ENCODE measurements at places on chromosomes 7 and 10.

DNA sequence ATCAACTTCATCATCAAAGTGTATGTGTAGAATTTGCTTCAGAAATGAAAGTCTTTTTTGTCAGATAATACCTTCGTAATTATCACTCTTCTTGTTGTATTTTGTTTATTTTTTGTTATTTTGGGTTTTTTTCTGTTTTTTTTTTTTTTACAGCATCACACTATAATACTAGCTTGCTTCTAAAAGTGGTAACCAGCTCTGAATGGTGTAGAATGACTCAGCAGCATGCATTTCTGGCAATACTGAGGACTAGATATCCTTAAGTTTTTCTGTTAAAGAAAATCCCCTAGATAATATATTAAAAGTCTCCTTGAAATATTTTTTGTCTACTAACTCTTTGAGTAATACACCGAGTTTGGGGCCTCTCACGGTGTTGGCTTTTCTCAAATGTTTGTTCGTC, 109.1 kb downstream of the LMBR1 start:
- DNase-seq, result no peak

GRCh38 chr10:15316145-15316544, 54.9 kb downstream of the FAM171A1 start:
- DNase-seq, result no peak

DNA sequence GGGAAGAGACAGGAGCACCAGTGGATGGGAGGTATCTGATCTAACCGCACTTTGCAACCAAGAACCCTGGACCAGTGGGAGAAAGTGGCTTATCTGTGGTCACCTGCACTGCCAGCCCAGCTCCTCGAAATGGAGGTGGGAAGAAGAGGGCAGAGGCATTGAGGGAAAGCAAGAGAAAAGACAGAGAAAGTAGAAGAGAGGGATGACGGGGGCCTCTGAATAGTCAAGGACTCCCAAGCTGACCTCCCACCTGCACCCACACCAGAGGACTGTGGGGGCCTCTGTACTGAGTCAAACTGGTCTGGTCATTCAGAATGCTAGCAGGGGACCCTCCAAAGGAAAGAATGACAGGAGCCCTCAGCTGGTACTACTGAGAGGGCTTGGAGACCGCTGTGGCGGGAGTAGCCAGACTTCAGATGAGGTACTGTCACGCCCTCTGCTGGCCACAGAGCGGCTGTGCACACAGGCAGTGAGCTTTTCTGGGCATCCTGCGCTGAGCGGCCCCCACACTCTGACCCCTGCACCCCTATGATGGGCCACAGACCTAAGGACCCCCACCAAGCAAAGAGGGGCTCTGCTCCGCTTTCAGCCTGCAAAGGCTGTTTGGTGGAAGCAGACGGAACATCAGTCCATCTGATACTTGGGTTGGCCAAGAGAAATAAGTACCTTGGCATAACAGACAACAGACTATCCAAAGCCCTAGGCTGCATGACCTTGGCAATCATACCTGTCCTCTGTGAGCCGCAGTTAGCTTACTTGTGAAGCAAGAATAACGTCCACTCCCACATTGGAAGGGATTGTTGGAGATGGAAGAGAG, 112.9 kb downstream of the COL13A1 start:
- peak; percentile 7 for DNase-seq

- DNase-seq, result no peak
These were observed 30.7 kb upstream of the SDK1 start for GRCh38 chr7:3270362-3270761.

DNA sequence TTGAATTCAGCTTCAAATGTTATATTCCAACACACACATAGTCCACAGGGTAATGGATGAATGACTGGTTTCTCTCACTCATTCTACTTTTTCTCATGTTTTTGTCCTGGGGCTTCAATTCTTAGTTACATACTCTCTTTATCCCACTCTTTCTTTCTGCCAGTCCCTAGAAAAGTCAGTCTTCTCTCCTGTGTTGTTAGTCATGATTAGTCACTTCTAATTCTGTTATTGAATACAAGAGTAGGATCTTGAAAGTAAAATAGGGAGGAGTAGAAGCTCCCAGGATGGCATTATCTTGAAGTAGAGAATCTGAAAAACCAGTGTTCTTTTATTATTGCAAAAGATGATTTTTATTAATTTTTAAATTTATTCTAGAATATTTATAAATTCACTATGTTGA, 45.5 kb upstream of the CALCR start:
- DNase-seq, result no peak

GRCh38 chr10:84825330-84825729, 496.9 kb downstream of the CCSER2 start:
- no peak for DNase-seq

DNA sequence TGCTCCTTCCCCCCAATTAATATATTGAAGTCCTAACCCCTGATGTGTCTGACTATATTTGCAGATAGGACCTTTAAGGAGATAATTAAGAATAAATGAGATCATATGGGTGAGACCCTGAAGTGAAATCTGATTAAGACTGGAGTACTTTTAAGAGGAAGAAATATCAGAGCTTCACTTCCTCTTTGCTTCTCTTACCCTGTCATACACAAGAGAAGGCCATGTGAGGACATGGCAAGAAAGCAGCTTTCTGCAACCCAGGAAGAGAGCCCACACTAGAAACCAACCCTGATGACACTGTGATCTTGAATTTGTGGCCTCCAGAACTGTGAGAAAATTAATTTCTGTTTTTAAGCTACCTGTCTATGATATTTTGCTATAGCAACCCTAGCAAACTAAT, 44.2 kb downstream of the JMJD1C start:
- no peak for DNase-seq

GRCh38 chr10:59623133-59624121, 86.2 kb downstream of the SLC16A9 start:
- no peak for DNase-seq

DNA sequence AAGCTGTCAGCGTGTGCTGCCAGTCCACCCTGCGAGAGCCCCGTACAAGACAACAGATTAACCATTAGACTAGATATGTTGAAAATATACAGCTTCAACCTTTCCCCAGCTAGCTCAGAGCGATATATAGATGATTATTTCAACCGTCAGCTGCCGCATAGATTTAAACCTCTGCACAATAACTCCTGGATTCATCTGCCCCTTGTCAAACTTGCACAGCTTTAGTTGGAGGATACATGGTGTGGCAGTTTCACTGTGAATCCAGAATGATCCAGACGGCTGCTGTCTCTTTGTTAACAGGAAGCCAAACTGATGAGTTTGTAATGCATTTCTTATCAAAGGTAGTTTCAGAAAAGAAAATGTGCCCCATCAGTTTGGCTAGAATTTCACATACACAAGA, 659.7 kb downstream of the KCNMA1 start:
- no peak for DNase-seq

GRCh38 chr10:117754770-117755658, 212.5 kb downstream of the EMX2 start:
- no peak for DNase-seq

GRCh38 chr10:127036987-127037386, 131.8 kb downstream of the DOCK1 start:
- no peak for DNase-seq

DNA sequence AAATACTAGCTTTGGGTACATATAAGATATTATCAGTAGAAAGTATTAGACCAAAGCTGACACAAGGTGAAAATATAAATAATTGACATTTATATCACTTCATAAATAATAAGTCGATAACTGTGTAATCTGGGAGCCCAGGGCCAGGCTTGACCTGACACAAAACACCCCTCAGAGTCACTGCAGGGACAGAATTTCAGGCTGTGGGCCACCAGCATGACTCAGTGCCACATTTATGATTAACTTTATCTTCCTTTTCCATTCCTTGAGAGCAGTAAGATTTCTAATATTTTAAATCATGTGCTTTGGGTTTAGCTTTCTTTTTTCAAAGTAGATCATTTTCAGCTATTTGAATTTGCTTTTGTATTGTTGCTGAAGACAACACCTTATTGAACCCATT, 102.9 kb upstream of the NFE2L3 start:
- no peak for DNase-seq

DNA sequence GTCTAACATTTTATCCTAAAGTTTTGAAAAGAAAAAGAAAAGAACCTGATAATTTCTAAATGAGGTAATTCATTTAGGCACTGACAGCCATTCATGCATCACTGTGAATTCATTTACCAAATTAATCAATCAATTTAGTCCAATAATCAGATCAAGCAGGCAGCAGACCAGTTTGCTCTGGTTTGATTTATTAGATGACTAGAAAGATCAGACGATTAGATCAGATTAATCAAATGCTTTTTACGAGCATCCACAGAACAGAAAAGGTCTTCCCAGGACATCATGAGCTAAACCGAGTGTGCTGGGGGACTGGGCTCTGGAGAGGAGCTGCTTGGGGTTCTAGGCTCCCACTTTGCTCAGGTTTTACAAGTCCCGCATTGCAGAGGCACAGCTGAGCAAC, 226.5 kb upstream of the MYO3A start:
- no peak for DNase-seq

GRCh38 chr7:43124388-43124787, 11.9 kb downstream of the HECW1 start:
- no peak for DNase-seq

DNA sequence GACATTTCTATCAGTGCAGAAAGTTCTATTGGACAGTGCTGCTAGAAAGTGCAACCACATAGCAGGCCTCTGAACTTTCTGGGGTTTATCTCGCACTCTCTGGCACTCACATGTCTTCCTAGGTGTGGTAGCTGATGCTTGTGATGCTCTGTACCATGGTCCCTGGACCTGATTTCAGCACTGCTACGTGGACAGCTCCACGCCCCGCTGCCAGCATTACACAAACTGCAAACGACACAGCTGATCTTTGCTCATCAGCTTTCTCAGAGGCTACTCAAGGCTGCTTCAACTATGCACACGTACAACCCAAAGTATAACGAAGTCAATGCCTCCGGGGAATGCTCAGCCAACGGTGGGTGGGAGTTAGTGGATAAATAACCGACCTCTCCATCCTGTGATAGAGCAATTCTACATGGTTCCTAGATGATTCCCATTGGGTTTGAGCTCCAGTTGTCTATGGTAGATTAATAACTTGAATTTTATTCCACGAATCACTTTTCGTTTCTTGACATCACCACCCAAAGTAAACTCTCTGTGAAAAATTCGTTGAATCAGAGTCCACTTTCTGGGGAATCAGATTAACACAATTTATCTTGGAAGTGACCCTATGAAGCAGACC, 302.5 kb downstream of the ACTR3B start:
- DNase-seq, result no peak

DNA sequence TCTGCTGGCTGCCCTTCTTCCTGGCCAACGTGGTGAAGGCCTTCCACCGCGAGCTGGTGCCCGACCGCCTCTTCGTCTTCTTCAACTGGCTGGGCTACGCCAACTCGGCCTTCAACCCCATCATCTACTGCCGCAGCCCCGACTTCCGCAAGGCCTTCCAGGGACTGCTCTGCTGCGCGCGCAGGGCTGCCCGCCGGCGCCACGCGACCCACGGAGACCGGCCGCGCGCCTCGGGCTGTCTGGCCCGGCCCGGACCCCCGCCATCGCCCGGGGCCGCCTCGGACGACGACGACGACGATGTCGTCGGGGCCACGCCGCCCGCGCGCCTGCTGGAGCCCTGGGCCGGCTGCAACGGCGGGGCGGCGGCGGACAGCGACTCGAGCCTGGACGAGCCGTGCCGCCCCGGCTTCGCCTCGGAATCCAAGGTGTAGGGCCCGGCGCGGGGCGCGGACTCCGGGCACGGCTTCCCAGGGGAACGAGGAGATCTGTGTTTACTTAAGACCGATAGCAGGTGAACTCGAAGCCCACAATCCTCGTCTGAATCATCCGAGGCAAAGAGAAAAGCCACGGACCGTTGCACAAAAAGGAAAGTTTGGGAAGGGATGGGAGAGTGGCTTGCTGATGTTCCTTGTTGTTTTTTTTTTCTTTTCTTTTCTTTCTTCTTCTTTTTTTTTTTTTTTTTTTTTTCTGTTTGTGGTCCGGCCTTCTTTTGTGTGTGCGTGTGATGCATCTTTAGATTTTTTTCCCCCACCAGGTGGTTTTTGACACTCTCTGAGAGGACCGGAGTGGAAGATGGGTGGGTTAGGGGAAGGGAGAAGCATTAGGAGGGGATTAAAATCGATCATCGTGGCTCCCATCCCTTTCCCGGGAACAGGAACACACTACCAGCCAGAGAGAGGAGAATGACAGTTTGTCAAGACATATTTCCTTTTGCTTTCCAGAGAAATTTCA, 1.7 kb downstream of the ADRB1 start:
- no peak for DNase-seq

- no peak for DNase-seq
These were observed 31.8 kb downstream of the NUDT1 start for GRCh38 chr7:2273866-2274265.

DNA sequence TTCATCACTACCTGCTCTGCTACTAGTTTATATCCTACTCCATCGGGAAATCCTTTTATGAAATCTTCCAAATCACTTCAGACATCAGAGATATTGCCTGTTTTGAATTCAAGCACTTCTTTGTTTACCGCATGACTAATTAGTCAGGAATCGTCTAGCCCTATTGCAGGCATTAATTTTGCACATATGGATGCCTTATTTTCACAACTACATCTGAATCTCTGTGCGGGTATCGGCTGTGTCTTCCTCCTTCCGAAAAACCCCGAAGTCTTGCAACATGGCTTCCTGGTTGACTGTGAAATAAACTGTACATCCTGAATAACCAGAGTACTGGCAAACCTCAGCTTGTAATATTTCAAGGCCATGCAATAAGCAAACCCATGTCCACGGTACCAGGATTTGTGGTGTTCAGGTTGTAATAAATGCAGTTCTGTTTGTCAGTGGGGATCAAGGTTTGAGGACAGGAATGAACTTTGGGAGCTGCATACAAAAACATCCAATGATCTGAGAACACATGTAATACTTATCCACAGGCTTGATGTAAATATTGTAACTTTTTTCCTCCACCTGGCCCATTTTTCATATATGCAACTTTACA, 642.1 kb downstream of the PARD3 start:
- DNase-seq, result no peak

- DNase-seq, result no peak
These were observed 43.6 kb downstream of the DRGX start for GRCh38 chr10:49352323-49352722.

- DNase-seq, result no peak
These were observed 52.8 kb upstream of the ANTXRL start for GRCh38 chr10:46234026-46234425.

DNA sequence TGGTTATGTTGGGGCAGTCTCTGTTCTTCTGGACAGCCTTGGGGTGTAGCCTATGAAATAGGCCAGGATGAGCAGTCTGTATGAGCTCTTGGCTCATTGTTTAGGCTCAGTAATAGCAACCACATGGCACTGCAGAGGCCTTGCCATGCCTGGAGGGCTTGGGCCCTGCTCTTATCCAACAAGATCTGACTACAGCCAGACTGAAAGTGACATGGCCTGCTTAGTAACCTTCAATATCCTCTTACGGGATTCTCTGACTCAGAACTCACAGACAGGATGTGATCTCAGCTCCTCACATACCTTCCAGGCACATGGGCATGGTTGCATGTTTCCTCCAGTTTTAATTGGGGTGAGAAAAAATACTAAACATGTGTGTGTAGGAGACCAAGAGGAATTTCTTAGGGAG, 289.3 kb downstream of the PTEN start:
- DNase-seq, result no peak

Data from stimulated activated CD8-positive, alpha-beta memory T cell treated with anti-CD3 and anti-CD28 coated beads, Interleukin-15, amount 100 ng/mL, for 4 hours (primary cell).